Caudate nucleus (tissue), 63 donors: ENCODE measurements at places on chromosomes 7 and 10.

DNA sequence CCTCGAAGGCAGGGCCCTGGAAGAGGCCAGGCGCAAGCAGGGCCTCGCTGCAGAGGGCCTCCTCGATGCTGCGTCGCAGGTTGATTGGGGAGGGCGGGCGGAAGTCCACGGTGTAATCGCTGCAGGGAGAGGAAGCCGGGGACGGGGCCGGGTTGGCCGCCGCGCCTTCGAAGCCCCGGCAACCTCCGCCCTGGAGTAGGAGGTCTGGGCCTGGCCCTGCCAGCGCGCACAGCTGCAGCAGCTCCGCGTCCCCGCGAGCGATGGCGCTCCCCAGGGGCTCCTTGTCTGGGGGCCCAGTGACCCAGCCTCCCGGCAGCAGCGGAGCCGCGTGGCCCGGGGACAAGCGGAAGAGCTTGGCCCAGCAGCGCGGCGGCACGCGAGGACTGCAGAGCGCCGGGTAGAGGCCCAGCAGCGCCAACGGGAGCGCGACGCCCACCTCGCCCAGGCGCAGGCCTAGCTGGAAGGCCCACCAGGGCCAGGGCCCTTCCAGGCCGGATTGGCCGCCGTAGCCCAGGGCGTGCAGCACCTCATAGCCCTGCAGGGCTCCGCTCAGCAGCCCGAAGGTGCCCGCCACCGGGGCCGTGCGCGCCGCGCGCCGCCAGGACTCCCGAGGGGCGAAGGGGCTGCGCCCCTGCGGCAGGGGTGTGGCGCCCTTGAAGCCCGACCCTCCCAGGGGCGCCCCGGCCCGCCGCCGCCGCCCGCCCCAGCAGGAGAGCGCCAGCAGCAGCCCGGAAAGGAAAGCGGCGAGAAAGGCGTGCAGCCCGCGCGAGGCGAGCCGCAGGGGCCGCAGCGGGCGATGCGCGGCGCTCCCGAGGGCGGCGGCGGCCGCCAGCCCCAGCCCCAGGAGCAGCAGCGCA is 7.8 kb upstream of the RBM28 start:
- DNase-seq = no peak

DNA sequence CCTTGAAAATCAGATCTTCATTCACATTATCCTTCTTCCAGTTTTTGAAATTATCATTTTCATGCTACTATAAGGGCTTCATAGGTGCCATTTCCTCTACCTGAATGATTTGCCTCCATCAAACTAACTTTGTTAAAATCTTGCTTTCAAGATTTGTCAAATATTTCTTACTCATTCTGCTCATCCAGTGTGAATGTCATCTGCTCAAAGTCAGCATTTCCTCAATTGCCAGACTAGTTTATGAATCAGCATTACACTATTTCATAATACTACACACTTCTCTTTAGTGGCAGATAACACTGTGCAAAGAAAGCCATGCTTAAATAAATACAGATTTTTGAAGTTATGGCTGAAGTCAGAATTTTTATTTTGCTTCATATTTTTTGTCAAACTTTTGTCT is 21.3 kb upstream of the LIPF start:
- DNase-seq = no peak

- no peak for DNase-seq
Observed at GRCh38 chr10:95295031-95295755, 4.4 kb upstream of the PDLIM1 start.

DNA sequence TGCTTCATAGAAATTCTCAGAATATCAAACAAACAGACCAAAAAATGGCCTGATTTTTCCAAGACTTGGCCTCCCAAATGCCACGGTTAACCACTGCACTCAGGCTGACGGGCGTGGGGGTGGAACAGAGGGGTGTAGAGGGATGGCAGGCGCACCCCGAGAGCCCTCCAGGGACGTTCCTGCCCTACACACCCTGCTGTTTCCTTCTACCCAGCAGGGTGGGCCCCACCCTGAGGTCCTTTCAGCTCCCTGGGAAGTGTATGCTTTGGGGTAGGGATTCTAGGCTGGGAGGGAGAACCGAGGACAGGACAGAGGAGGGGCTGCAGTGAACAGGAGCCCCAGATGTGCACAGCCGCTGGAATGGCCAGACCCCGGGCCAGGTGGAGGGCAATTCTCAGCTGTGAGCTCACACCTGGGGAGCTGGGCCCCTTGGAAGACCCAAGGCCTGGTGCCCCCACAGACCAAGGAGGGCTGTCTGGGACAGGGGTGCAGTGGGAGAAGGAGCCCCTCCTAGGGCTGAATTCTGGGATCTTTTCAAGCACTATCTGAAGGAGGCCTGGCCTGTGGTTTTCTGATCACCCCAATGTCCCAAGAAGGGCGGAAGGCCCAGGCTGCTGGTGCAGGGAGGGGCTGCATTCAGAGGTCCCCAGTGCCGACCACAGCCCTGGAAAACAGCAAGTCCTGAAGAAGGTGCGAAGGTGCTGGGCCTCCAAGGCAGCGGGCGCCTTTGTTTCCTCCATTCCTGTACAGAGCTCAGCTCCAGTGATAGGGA is 32.9 kb upstream of the INPP5A start:
- DNase-seq = no peak

DNA sequence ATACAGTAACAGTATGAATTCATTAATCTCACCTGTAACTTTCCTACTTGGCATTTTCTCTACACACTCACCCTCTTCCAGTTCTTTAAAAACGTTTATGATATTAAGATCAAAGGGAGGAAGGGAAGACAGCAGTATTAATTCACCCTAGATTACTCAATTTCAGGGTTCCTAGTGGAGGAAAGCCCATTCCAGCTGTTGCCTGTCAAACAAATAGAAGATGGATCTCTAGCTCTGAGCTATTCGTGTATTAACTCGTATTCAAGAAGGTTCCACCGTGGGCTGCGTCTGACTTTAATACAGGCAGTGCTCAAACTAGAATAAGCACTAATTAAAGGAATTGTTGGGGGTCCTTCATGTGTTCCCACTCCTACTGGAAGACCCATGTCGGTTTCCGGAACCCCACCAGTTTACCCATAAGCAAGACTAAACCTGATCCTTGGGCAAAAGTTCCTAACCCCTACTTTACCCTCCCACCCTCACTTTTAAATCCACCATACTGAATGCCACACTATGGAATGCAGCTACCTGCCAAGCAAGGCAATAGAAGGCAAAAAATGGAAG is 2.1 kb downstream of the NANOS1 start:
- no peak for DNase-seq

GRCh38 chr10:8594176-8594575 is 539.7 kb downstream of the GATA3 start:
- DNase-seq = no peak

DNA sequence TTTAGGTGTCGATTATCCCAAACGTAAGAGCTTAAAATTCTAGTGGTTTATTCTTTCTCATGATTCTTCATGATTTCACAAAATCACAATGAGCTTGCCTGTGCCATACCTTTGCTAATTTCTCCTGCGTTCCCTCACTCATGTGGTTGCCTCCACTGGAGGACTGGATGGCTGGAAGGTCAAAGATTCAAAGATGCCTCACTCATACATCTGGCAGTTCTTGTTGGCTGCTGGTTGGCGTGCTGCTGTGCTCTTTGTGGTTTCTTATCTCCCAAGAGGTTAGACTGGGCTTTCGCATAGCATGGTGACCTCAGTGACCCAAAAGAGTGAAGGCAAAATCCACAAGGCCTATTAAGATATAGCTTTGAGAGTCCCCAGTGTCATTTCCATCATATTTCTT is 877.6 kb upstream of the AUTS2 start:
- no peak for DNase-seq

- DNase-seq = no peak
Observed at GRCh38 chr7:3510101-3511020, 209.3 kb downstream of the SDK1 start.

DNA sequence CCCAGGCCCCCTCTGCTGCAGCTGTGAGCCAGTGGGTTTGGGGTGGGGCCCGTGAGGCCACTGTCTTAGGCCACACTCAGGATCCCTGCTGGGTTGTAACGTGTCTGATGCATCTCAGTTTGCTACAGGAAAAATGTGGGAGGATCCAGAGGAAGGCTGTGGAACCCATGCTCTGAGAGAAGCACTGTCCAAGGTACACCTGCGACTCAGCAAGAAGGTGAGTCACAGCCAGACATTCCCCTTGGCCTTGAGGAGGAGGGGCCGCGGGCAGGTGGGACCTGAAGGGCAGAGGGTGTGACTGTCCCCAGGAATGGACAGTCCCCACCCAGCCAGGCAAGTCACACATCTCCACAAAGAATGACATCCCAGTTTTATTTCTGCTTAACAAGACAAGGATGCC is 27.8 kb upstream of the C10orf120 start:
- DNase-seq = no peak

DNA sequence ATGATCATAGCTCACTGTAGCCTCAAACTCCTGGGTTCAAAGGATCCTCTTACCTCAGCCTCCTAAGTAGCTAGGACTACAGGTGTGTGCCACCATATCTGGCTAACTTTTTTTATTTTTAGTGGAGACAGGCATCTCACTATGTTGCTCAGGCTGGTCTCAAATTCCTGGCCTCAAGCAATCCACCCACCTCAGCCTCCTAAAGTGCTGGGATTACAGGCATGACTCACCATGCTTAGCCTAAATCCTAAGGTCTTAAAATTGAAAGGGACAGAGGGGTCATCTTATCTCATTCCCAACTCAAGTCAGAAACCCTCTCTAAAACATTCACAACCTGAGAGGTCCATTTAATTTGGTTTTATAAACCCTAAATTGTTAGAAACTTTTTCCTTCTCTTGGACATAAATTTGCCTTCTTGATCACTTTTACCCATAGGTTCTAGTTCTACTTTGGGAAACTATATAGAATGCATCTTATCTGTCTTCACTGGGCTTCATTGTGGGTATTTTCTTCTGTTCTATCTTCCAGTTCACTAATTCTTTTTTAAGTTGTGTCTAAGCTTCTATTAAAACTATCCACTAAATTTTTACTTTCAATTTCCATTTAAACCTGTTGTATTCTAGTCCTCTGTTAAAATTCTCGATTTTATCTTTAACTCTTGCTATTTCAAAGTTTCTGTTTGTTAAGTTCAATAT is 183.4 kb upstream of the KAT6B start:
- no peak for DNase-seq

GRCh38 chr7:99772565-99772964 is 11.4 kb downstream of the CYP3A4 start:
- no peak for DNase-seq

GRCh38 chr7:120441850-120442249 is 168.9 kb downstream of the KCND2 start:
- no peak for DNase-seq

DNA sequence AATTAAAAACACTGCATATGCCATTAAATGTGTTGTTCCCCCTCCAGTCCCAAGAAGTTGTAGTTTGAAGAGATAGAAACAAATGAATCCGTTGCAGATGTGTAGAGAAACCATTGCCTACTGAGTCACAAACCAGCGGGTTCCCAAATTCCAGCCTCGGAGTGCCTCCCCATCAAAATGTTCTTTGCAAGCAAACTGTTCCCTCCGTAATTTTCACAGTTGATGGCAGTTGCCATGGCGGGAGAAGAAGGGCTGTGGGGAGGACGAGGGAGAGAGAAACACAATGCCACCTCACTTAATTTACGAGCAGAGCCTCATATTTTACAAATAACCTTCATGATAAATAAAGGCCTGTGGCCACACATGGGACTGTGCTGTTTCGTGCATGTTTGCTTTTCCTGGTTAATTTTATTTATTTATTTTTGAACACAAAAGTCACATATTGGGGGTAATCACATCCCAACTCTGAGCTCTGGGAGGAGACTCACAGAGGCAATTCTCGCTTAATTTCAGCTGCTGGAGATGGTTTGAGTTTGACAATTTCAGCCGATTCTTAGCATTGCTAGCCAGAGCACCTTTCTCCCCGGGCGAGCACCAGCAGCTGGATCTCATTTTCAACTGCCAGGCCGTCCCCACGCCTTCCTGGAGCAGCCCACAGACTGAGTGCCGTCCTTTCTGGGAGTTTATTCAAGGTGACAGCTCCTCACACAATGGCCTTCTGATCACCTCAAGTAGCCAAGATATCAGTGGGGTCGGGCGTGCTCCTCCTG is 1084.2 kb downstream of the KCNMA1 start:
- DNase-seq = no peak

- peak; percentile 71 for DNase-seq
Observed at GRCh38 chr10:22805304-22805703, 90.9 kb upstream of the PIP4K2A start.

DNA sequence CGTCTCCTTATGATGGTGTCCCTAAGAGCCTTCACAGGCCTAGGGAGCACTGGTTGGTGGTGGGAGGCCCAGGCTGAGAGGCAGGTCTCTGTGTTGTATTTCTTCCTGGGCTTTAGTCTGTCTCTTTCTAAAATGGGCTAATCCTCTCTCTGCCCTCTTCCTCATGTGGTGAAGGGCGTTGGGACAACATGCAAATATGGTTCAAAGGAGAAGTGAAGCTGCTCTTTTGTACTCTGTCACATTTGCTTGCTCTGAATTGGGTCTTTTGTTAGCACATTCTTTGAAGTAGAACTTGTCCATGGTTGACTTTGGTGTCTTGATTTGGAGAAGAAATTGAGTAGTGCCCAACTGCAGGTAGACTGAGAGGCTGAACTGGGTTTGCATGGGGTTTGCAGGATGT is 814 bp downstream of the HK1 start:
- DNase-seq = no peak

DNA sequence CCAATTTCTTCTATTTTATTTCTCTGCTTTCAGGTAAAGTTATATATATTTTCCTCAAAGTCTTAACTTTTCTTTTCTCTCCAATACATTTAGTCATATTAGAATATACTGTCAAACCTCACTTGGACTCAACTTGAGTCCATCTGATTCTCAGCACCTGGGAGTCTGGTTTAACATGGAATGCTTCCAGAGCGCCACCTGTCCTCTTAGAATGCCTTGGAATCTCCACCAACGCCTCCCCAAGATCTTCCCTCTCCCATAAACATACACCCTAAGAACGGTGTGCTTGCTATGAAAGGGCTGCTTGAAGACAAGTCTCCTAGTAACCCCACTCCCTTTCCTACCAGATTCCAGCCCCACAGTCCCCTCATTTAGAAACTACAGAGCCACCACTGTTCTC is 229.1 kb upstream of the MKLN1 start:
- no peak for DNase-seq

DNA sequence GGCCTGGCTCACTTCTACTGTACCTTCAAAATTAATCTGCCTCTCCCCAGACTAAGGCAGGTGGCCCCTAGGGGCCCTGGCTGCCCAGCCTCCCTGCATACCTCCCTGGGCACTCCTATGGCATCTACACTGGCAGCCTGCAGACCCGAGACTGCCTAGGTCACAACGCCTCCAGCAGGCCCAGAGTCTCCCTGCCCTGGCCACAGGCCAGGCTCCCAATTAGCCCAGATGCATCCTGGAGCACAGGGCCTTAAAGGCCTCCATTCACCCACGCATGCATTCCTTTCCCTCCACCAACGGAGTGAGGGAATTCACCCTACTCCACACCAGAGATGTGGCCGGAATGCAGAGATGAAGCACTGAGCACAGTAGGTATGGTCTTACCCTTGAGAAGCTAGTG is 1.9 kb downstream of the CHAT start:
- DNase-seq = no peak
